A172 (cell line): ENCODE measurements at places on chromosomes 6 and 20. TPM values are rescaled to one million over a fixed set of nuclear protein-coding genes. Genes with fewer than 3 reads are reported as not detected.

The SPATA25 gene
- 0.21 TPM in 1 of 2 replicates, not detected in the other for total RNA-seq

The NHLRC1 gene
- total RNA-seq = not detected in 2 replicates

The USP49 gene
- 0.74 and 1.1 TPM in 2 replicates for total RNA-seq

The PI3 gene
- not detected in 2 replicates for total RNA-seq

The SPATS1 gene
- total RNA-seq = not detected in 2 replicates

The PRDM13 gene
- not detected in 2 replicates for total RNA-seq

The PLN gene
- total RNA-seq = not detected in 2 replicates

The EDN1 gene
- 24.0 and 28.5 TPM in 2 replicates for total RNA-seq

The AMD1 gene
- total RNA-seq = 114 and 144 TPM in 2 replicates

The THBD gene
- total RNA-seq = 0.07 and 0.17 TPM in 2 replicates

The ZNF335 gene
- total RNA-seq = 11.3 and 11.5 TPM in 2 replicates

The NRSN1 gene
- not detected in 2 replicates for total RNA-seq

The SAMHD1 gene
- 24.3 and 29.5 TPM in 2 replicates for total RNA-seq

The FOXS1 gene
- 2.4 TPM in 1 of 2 replicates, not detected in the other for total RNA-seq

The NR2E1 gene
- total RNA-seq = 0.05 TPM in 1 of 2 replicates, not detected in the other

The PERP gene
- 71.5 and 96.5 TPM in 2 replicates for total RNA-seq

The DSP gene
- total RNA-seq = 39.5 and 40.9 TPM in 2 replicates

The CD2AP gene
- 13.4 and 18.0 TPM in 2 replicates for total RNA-seq

The C2 gene
- total RNA-seq = 0.69 TPM in 1 of 2 replicates, not detected in the other
